ENCODE measurements at places on chromosomes 11 and 22.

GRCh38 chr11:67504950-67505581 lies at the start of gene PITPNM1:
Gene PITPNM1 (minus strand): TSS chr11:67505363. CDS start chr11:67504180, 1,183 bp downstream.
- DNase-seq = no peak

GRCh38 chr11:33086017-33086416 lies 46.6 kb downstream of the TCP11L1 start:
- DNase-seq = no peak

GRCh38 chr11:75583718-75584658 lies 21.9 kb downstream of the SERPINH1 start:
- no peak for DNase-seq

DNA sequence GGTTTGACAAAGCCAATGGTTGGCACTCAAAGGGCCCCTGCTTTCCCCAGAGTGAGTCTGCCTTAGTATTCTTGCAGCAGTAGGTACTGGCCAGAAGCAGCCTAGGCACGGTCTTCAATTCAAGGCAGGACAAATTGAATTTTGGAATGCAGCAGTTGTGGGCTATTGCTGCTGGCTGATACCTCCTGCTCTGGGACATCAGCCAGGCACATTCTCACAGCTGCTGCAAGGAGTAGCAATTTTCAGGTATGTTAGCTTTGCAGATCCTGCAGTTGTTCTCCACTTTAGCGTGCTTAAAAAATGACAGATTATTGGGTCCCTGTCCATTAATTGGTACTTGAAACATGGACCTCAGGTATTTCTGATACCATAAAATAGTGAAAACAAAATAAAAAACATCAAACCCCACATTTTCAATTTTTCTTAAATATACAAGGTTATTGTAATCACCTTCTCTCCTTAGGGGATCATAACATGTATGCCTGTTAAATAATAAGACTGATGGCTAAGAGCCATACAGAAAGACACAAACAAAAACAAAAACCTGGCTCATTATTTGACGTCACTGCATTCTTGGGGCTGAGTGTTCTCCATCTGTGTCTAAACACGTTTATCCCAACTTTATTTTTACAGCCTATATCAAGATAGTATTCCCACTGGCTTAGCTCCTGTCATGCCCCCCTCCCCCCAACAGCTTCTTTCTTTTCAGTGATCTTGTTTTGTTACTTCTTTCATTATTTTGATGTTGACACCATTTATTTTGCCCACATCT lies 85.1 kb upstream of the CARD18 start:
- no peak for DNase-seq

DNA sequence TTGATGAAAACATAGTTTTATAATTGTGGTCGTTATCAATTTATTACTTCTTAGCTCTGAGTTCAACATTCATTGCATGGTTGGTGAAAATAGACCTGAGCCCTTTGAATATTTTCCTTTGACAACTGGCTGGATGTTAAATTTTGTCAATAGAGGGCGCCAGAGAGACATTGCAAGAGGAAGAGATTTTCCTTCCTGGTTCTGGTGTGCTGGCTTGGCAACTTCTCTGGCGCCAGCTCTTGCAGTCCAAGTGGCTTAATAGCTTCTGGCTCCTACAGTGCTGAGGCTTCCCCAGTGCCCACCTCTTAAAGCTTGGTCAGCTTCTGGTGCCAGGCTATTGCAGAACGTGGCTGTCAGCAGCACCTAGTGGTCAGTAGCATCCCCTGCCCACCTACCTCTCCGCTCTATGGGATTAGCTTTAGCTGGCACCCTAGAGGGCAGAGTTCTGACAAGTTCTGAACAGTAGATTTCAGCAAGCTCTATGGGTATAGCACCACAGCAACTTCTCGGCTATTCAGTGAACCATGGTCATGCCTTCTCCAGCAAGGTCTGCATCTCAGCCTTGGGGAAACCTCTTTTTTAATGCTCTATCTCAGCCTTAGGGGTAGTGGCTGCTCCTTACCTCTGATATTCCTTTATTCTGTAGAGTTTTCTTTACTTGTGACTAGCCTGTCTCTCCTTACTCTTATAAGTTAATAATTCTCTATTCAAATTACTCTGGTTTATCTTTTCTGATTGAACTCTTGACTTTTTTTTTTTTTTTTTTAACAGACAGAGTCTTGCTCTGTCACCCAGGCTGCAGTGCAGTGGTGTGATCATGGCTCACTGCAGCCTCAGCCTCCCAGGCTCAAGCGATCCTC lies 59.4 kb downstream of the ACER3 start:
- no peak for DNase-seq

GRCh38 chr11:127098684-127099083 lies 98.1 kb upstream of the KIRREL3 start:
- DNase-seq = no peak

DNA sequence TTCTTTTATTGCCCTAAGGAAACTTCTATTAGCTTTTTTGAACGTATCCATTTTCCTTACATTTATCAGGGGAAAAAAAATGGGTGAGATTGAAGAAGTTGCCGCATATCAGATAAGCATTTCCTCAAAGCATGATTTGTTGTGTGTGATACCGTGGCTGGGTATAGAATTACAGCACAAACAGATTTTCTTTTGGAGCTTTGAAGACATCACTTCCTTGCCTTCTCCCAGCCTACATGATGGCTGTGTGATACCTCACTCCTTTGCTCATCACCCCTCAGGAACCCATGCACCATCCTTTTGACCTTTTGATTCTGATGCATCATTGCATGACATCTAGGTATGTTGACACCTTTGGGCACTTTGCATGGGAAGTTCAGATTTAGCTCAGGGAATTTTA lies 1155.3 kb downstream of the BRD1 start:
- no peak for DNase-seq
